ENCODE measurements at places on chromosomes 13 and 19. TPM values are rescaled to one million over a fixed set of nuclear protein-coding genes. Genes with fewer than 3 reads are reported as not detected.
A peak's percentile ranks its signal among the peaks of the same experiment; 100 is the strongest.

DNA sequence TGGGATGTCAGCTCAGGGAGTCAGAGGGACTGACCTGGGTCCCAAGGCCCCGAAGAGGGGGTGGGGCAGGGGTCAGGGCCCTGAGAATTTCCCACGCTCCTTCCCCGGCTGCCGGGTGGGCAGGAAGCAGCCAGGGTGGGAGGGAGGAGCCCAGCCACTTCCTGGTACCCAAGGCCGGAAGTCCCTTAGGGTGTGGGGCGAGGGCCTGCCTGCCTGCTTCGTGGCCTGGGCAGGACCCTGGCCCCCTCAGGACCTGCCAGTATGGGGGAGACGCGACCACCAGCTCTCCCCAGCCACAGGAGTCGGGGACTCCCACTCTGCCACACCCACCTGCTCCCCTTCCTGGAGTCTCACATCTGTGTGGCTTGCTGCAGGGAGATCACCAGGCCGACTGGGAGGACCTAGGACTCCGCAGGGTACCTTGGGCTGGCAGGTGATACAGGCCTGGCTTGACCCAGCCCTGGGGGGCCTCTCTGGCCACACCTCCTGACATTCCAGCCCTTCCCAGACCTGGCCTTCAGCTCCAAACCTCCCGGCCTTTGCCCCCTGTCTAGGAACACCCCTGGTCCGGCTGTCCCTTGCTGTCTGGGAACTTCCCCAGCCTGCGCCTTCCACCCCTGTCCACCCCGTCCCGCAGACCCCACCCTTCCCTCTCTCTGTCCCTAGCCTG is 9.8 kb upstream of the CIRBP start:
- peak; percentile 52 for DNase-seq

DNA sequence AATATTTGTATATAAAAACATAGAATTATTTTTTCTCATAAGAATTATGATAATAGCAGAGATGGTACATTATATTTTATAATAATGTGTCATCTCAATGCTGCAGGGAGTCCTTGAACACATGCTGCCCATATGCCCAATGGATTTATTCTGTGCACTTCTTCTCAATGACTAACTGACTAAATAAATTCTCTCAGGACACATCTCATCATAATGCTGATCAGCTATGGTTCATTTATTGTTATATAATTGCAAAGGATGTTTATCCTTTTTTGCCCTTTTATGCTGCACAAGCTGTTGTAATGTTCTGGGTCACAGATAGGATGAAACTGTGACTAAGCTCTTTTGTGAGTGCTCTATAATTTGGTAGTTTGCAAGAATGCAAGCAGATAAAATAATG is 1273.3 kb upstream of the ATXN8OS start:
- DNase-seq, result no peak

DNA sequence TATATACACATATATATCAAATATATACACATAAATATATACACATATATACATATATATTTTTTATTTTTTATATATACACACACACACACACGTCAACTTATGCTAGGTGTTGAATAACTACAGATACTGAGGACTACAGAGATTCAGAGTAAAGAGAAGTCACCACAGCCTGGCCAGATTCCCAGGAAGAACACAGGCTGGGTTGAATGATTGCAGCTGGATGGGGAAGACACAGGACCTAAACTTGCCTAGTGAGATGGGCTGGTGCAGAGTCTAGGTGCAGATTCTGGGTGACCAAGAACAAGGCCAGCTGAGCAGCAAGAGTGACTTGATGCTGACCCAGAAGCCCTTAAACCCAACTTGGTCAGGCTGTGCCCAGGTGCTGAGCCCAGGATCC is 241.3 kb downstream of the KCTD12 start:
- DNase-seq, result no peak

- no peak for DNase-seq
Observed at GRCh38 chr13:100773429-100773828, 98.8 kb upstream of the TMTC4 start.

DNA sequence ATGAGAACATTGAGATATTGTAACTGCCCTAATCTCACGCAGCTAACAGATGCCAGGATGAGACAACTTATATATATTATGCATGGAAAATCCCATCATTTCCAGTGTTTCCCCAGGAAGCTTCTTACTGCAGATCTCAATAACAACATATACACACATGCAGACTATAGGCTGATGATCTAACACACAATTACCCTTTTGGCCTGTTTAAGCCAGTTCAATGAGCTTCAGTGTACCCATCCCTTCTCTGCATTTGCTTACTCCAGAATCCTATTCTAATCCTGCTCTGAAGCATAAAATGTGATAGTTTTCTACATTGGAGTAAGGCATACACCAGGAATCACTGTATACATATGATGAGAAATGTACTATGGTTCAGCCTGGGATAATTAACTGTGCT is 489.4 kb downstream of the SUCLA2 start:
- DNase-seq, result no peak

- no peak for DNase-seq
Observed at GRCh38 chr19:57314146-57314545, 6.1 kb upstream of the ZNF543 start.

The CDX2 gene
- total RNA-seq, result not detected

GRCh38 chr13:25675060-25675459 is 303.3 kb downstream of the ATP8A2 start:
- no peak for DNase-seq

GRCh38 chr19:29576046-29576606 is 30.0 kb upstream of the POP4 start:
- DNase-seq, result no peak

GRCh38 chr19:45613926-45614725 is 12.1 kb upstream of the GPR4 start:
- peak; percentile 80 for DNase-seq

The PSG1 gene
- not detected for total RNA-seq

- no peak for DNase-seq
Observed at GRCh38 chr13:35592457-35592856, 116.0 kb upstream of the MAB21L1 start.

The ZNF442 gene
- not detected for total RNA-seq

The ZNF808 gene
- total RNA-seq, result 11.7 TPM

GRCh38 chr19:1266129-1266915 is 2.8 kb upstream of the CIRBP start:
- DNase-seq, result peak; percentile 84

DNA sequence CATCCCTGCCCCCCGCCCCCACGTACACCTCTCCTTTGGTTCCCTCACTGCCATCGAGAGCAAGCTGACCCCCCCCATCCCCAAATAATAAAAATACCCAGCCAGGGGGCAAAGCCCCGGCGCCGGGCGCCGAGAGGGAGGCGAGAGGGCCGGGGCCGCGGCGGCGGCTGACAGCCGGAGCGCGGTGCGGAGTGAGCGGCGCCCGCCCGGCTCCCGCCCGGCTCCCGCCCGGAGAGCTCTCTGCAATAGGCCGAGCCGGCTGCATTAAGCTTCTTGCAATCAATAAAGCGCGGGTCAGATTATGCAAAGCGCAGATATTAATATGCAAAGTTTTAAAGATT is 40.9 kb downstream of the DEDD2 start:
- DNase-seq, result no peak

The MYH14 gene
- total RNA-seq, result 3.0 TPM

DNA sequence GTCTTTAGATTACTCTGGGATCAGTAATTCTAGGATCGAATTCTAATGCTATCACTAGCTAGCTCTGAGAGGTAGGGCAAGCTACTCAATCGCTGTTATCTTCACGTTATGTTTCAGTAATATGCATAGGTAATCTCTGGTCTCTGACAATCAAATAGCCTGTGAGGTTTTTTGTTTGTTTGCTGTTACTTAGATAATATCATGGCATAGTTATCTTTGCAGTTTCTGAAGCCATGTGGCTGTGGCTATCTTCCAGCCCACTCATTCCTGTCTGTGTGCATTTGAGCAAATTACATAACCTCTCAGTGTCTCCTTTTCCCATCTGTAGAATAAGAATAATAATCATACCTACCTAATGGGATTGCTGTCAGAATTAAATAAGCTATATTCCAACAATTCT is 330.2 kb downstream of the PCDH9 start:
- DNase-seq, result no peak

The RNF113B gene
- total RNA-seq, result not detected

DNA sequence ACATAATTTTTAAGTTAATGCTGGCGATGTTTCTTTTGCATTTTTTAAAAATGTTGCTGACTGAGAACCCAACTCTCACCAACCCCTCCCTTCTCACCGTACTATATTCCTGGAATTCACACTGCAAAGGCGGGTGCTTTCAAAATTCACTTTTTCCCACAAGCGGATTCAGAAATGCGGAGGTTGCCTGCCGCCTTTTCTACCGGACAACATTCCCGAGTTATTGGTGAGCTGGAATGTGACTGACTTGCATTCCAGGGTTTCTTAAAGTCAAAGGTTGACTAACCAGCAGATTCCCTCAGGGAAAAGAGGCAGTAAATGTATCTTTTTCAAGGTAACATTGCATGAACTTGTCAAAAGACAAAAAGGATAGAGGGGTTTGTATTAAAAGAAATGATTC is 113.3 kb downstream of the RAB20 start:
- no peak for DNase-seq

DNA sequence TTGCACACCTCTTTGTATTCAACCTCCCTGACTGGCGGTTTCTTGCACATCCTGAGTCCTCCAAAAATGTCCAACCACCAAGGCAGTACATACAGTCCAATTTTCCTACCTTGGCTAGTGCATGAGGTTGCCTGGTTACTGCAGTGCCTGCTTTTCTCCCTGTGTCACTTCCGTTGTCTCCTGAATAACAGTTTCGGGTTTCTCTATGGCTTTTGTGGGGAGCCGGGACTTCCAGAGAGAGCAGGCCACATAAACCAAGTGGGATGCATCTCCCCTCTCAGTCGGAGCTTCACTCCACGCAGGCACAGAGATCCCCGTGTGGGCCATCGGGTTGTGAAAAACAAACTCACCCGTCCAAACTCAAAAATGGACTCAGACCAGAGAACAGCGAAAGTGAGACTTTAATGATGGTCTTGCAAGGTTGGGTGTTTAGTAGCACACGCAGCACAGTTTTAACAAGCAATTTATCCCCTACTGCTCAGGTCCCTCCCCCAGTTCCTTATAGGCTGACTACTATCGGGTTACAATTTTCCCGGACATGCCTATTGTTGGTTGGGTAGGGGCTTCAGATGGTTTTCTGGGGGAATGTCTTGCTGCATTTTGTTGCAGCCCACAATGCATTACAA is 173.1 kb downstream of the POU4F1 start:
- no peak for DNase-seq

GRCh38 chr19:10826231-10826630 is 9.8 kb downstream of the TMED1 start:
- DNase-seq, result no peak

GRCh38 chr13:58266271-58266670 is 634.7 kb downstream of the PCDH17 start:
- no peak for DNase-seq

The FAAP24 gene
- total RNA-seq, result 4.6 TPM

GRCh38 chr13:45768656-45769479 is 66.7 kb downstream of the CBY2 start:
- DNase-seq, result no peak

Measured in NCI-H460 (cell line).